ENCODE measurements at places on chromosomes 3 and 15.

- DNase-seq: no peak
These were observed 98.5 kb upstream of the SLC25A36 start for GRCh38 chr3:140842984-140843649.

GRCh38 chr3:48472673-48472922 lies 26.1 kb downstream of the ATRIP start:
- no peak for DNase-seq

DNA sequence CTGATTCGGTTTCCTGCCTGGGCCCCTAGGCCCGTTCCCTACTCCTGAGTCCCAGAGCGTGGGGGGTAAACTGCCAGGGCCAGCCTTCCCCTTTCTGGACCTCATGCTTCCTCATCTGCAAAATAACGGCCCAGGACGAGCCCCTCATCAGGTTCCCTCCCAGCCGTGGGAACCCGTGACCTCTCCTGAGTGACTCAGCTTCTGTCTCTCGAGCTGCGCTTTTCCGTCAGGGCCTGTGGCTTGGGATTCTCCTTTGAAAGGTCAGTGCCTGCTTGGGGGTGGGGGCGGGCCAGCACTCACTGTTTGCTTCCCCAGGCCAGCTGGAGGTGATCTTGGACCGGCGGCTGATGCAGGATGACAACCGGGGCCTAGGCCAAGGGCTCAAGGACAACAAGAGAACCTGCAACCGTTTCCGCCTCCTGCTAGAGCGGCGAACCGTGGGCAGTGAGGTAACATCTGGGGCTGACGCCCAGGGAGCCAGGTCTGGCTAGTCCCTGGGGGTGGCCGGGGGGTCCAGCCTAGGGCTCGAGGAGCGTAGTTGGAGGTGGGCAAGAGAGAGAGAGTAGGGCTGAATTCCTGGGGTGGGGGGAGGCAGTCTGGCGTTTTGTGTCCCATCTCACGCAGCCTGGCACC lies 12.8 kb downstream of the MAN2A2 start:
- DNase-seq: no peak

DNA sequence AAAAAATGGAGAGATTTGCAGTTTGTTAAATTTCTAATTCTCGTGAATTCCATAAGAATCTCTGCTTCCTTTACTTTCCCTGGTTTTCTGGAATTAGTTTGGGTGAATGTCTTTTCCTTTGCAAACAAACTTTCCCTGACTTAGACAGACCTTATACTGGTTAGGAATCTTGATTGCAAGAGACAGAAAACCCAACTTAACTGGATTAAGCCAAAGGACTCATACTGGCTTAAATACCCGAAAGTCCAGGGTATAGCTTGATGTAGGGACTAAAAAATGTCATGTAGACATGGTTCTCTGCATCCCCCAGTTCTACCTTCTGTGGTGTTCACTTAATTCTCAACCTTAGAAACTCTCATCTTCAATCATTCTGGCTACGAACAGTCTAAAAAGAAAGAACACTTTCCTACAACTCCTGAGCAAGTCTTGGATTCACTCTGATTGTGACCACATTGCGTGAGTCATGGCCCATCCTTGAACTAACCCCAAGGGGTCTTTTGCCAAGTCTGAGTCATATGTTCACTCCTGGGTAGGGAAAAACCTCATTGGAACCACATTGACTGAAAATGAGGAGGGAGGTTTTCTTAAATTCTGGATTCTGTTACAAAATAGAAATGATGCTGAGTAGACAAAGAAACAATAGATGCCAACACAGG lies 136.0 kb upstream of the DAZL start:
- DNase-seq: no peak

DNA sequence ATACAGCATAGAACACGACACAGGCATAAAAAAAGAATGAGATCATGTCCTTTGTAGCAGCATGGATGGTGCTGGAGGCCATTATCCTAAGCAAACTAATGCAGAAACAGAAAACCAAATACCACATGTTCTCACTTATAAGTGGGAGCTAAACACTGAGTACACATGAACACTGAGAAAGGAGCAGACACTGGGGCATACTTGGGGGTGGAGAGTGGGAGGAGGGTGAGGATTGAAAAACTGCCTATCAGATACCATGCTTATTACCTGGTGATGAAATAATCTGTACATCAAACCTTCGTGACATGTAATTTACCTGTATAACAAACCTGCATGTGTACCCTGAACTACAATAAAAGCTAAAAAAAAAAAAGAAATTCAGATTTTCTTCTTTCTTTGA lies 100.4 kb downstream of the PPM1L start:
- DNase-seq: no peak

DNA sequence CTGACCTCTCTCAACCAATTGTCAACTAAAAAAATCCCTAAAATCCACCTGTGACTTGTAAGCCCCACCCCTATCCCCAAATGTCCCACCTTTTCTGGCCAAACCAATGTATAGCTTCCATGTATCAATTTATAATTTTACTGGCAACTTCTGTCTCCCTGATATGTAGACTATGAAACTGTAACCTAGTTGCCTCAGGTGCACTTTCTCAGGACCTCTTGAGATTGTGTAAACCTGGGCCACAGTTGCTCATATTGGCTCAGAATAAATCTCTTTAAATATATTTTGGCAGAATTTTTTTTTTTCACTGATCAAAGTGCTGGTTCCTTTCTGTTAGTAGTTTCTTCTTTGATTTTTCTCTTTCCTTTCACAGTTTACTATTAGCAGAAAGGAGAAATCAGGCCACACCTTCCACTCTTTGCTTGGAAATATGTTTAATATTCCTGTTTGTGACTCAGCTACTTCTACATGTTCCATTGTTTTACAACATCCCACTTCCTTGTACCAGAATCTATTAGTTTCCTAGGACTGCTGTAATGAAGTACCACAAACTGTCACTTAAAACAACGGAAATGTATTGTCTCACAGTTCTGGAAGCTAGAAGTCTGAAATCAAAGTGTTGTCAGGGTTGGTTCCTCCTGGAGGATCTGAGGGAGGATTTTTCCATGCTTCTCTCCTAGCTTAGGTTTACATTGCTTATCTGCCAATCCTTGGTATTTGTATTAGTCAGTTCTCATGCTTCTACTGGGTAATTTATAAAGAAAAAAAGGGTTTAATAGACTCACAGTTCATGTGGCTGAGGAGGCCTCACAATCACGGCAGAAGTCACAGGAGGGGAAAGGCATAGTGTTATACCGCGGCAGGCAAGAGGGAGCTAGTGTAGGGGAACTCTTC lies 801.2 kb upstream of the ARPP21 start:
- DNase-seq: no peak

- DNase-seq: no peak
These were observed 152.4 kb upstream of the DPH6 start for GRCh38 chr15:35698331-35698730.

- no peak for DNase-seq
These were observed 114.7 kb downstream of the ETFA start for GRCh38 chr15:76196269-76197231.

DNA sequence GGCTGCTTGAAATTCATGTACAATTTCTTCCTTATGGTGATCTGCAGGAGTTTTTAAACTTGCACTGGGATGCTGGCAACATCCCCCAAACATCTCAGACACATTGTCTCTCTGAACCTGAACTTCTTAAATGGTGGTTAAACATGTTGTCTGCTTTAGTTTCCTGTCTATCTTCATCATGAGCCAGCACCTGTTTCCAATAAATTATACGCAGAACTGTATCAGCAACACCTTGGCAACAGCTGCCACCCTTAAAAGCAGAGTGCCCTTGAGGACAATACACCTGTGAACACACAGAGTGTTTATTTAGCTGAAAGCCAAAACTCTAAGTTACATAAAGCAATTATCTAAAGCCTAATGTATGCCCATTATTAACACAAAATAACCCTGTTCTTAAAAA lies 242.9 kb downstream of the WNT5A start:
- peak; percentile 92 for DNase-seq

GRCh38 chr3:99999536-99999935 lies 114.8 kb downstream of the FILIP1L start:
- DNase-seq: no peak

DNA sequence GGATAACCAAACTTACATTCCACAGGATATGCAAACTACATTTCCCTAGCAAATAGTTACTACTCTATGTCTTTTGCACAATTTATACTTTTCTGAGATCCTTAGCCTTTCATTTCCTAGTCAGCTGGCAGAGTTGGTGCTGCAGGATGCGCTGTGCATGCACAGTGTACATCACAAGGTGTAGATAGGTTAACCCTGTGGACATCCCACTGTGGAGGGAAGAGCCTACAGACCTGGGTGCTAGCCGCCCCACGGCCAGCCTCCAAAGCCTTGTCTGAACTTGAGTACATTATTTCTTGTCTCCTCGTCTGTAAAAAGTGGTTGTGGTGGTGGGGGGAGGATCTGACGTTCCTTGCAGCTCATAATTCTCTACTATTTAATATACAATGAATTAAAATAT lies 3.5 kb downstream of the TNFSF10 start:
- no peak for DNase-seq

DNA sequence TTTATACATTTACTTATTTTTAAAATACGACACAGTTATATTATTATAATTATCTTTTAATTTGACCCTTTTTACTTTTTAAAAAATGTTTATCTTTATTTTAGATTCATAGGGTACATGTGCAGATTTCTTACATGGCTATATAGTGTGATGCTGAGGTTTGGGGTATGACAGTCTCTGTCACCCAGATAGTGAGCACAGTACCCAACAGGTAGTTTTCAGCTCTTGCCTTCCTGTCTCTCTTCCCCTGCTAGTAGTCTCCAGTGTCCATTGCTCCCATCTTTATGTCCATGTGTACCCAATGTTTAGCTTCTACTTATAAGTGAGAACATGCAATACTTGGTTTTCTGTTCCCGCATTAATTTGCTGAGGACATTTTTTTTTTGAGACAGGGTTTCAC lies 21.8 kb upstream of the KCNMB2 start:
- no peak for DNase-seq

GRCh38 chr15:68366314-68366713 lies 65.6 kb downstream of the ITGA11 start:
- DNase-seq: no peak

- DNase-seq: no peak
These were observed 41.2 kb downstream of the MYO5C start for GRCh38 chr15:52254391-52254790.
